T-helper 9 cell (primary cell): ENCODE measurements at places on chromosomes 3 and 15.

GRCh38 chr15:76359152-76359551, 22.6 kb downstream of the ISL2 start:
- DNase-seq = no peak

- no peak for DNase-seq
Observed at GRCh38 chr3:40414270-40414669, 27.3 kb downstream of the ENTPD3 start.

DNA sequence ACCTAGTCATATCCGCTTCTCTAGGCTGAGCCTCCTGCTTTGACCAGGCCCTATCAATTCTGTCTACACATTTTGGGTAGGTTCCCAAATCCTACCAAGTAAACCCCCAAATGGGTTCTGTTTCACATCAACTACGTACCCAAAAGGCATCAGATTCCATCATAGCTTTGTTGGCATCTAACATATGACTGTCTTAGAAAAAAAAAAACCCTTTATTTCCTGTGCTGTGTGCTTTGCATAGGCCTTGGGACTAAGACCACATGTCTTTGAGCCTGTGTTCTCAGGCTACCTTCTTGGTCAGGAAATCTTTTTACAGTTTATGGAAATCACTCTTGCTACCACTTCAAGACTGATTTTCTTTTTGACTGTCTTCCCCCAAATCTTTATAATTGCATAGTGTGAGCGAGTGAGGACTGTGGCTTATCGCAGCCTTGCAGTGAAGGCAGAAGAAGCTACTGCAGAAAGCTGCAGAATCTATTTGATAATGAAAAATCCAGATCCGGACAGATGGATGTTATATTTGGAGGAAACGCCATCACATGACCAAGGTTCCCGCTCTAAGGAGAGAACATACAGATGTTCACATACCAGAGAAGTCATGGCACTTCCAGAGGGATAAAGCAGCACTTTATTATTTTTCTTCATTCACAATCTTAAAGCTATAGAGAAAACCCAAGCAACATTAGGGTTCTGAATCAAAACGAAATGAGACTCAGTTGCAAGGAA, 111.2 kb downstream of the EOMES start:
- no peak for DNase-seq

- DNase-seq = no peak
Observed at GRCh38 chr3:55294557-55294956, 192.5 kb downstream of the WNT5A start.

- DNase-seq = no peak
Observed at GRCh38 chr3:24017305-24017704, 72.2 kb downstream of the NR1D2 start.

- no peak for DNase-seq
Observed at GRCh38 chr3:177536873-177537272, 339.6 kb upstream of the TBL1XR1 start.

GRCh38 chr15:43932907-43933306, 106.1 kb downstream of the WDR76 start:
- no peak for DNase-seq

- DNase-seq = no peak
Observed at GRCh38 chr15:70212963-70213315, 115.2 kb upstream of the TLE3 start.

DNA sequence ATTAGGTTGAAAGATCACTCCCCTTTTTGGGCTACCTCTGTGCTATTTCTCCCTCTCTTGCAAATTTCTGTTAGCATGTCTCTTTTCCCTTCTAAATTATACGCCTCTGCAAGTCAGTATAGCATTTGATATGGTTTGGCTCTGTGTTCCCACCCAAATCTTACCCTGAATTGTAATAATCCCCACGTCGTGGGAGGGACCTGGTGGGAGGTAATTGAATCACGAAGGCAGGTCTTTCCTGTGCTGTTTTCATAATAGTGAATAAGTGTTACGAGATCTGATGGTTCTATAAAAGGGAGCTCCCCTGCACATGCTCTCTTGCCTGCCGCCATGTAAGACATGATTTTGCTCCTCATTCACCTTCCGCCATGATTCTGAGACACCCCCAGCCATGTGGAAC, 41.0 kb downstream of the TAMM41 start:
- no peak for DNase-seq

GRCh38 chr3:133857767-133858166, 37.9 kb downstream of the RAB6B start:
- DNase-seq = no peak

DNA sequence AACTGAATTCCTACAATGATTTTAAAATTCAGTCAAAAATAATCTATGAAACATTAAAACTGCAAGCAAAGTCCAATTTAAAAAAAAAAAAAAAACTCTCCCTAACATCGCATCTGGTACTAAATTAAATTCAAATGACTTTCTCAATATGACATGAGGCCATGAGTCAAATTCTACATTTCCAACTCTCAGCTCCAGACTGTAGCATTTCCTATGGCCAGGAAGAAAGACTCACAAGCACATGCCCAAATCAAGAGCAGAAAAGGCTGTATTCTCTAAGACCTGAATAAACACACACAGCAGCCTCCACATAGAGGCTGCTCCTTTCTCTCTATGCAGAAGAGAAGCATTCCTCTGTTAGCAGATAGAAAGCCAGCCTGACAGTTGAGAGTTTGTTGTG, 729.2 kb downstream of the ROBO1 start:
- DNase-seq = no peak

DNA sequence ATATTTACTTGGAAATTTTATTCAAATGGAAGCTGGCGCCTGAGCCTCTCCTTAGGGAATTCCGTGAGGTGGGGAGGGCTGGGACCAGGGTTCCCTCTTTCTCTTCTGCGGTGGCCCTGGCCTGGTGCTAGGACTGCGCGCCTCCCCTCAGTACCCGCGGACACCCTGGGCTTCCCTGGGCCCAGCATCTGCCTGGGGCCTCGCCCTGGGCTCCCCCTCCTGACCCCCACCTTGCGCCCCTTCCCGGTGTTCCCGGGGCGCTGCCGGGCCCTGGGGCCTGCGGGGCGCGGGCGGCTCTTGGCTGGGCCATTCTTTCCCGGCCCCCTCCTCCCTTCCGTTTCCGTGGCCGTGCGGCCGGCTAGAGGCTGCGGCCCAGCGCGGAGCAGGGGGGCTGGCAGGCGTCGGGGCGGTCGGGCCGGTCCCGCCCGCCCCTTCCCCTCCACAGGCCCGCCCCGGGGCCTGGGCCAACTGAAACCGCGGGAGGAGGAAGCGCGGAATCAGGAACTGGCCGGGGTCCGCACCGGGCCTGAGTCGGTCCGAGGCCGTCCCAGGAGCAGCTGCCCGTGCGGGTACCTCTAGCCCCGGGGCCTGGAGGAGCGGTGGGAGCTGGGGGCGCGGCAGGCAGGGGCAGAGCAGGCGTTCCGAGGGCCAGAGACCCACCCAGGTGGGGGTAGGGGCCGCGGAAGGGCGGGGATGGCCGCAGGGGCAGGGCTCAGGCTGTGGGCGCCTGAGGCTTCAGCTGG, at the start of gene FES:
Gene FES, plus strand, starts transcription at position 529 of the 743 bp plus-strand sequence. CDS start 542 bp downstream, outside the sequence.
- no peak for DNase-seq
